ENCODE measurements at places on chromosomes 4 and X. TPM values are rescaled to one million over a fixed set of nuclear protein-coding genes. Genes with fewer than 3 reads are reported as not detected.
A peak's percentile ranks its signal among the peaks of the same experiment; 100 is the strongest.

TMPRSS11D gene
- polyA plus RNA-seq: not detected

DNA sequence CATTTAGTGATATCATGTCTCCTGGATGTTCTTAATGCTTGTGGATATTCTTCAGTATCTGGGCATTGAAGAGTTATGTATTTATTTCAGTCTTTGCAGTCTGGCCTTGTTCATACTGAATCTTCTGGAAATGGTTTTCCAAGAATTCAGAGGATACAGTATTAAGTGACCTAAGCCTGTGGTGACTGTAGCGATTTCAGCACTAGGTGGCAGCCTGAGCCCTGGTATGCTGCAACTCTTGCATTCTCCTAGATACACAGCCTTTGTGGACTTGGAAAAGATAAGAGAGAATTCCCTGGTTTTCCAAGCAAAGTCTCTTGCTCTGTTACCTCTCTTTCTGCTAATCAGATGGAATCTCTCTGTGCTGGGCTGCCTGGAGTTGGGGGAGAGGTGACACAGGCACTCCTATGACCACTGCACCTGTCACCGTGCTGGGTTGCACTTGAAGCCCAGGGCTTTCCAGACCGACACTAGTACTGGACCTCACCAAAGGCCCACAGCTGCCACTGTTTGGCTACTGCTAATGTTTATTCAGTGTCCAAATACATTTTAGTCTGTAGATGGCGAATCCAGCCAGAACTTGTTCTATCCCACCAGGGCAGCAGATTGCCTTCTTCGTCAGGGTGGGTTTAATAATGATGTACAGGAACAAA is 19.3 kb upstream of the SPIN2A start:
- no peaks in the 10 kb centered on the region for H3K4me1 ChIP-seq
- no peaks in the 10 kb centered on the region for H3K36me3 ChIP-seq
- peak; percentile 22 for DNase-seq
- no peaks in the 10 kb centered on the region for H3K27me3 ChIP-seq
- no peak overlapping the region for H3K4me3 ChIP-seq

MAOA gene
- polyA plus RNA-seq: 47.7 TPM

GRCh38 chr4:188824553-188824952 is 685.3 kb downstream of the TRIML1 start:
- H3K4me1 ChIP-seq: no peaks in the 10 kb centered on the region
- no peak overlapping the region for H3K27ac ChIP-seq
- DNase-seq: no peak

DNA sequence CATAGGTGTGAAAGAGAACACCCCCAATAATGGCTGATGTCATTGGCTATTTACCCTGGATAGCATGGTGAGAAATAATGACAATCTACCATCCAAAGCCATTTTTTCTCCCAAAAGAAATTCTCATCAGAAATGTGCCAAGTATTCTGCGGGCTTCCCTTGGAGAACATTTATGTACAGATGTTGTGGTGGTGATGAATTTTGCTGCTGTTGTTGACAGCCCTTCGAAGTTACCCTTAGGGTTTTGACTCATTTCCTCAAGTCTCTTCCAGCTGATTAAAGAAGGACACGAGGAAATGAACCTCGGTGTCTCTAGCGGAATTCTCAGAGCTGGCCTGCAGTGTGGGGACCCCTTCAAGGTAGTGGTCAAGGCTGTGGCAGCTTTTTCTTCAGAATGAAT is 3.4 kb downstream of the KIT start:
- H3K4me1 ChIP-seq: peaks cover 29% of the 10 kb centered on the region
- H3K36me3 ChIP-seq: no peaks in the 10 kb centered on the region
- no peak for DNase-seq
- H3K27me3 ChIP-seq: peaks cover 4% of the 10 kb centered on the region
- H3K4me3 ChIP-seq: no peak overlapping the region

TCP11X2 gene
- not detected for polyA plus RNA-seq

DNA sequence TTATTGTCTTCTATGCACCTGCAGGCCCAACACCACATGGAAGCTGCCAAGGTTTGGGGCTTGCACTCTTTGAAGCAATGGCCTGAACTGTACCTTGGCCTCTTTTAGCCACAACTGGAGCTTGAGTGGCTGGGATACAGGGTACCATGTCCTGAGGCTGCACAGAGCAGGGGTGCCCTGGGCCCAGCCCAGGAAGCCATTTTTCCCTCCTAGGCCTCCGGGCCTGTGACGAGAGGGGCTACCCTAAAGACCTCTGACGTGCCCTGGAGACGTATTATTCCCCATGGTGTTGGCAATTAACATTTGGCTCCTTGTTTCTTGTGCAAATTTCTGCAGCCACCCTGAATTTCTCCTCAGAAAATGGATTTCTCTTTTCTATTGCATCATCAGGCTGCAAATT is 519.9 kb upstream of the MAGEB18 start:
- H3K4me1 ChIP-seq: no peaks in the 10 kb centered on the region
- DNase-seq: no peak
- no peak overlapping the region for H3K27ac ChIP-seq

GRCh38 chr4:27624749-27625148 is 764.1 kb downstream of the STIM2 start:
- H3K27ac ChIP-seq: no peak overlapping the region
- no peaks in the 10 kb centered on the region for H3K4me1 ChIP-seq
- H3K27me3 ChIP-seq: no peaks in the 10 kb centered on the region
- H3K4me3 ChIP-seq: no peak overlapping the region

ANKRD50 gene
- 2.2 TPM for polyA plus RNA-seq

TBX22 gene
- polyA plus RNA-seq: not detected

DNA sequence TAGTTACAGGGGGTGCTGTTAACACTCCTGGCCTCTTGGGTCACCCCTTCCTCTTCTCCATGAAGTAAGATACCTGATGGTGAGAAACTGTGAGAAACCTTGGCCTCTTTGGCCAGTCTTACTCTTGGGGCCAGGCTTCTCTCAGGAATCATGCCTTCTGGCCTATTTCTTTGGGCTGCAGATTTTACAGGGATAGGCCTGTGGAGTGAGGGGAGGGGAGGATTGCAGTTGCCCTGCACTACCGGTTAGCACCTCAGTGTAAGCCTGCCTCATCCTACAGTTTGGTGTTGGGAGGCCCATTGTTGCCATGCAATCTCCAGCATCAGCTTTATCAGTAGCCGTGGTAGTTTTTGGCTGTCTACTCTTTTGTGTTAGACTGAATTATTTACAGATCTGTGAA is 7.6 kb upstream of the PGRMC2 start:
- H3K27ac ChIP-seq: no peak overlapping the region
- no peak for DNase-seq
- no peaks in the 10 kb centered on the region for H3K36me3 ChIP-seq
- H3K4me1 ChIP-seq: no peaks in the 10 kb centered on the region

DNA sequence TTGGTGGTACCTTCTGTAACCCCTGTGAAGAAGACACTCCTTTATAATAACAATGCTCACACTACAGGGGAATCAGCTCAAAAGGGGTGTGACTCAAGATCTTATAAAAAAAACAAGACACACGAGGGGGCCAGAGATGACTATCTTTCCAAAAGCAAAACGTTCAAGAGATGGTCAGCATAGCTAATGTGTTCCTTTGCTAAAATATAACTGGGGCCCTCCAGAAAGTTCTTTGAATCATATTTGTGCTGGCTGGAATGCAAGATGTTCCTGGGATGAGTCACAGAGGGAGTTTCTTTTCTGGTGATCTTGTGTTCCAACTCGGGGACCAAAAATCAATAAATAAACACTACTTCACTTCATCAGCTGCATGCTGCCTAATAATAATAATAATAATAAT is 46.5 kb downstream of the RAI2 start:
- no peaks in the 10 kb centered on the region for H3K36me3 ChIP-seq
- H3K4me1 ChIP-seq: peaks cover 3% of the 10 kb centered on the region
- H3K4me3 ChIP-seq: no peak overlapping the region

FDCSP gene
- not detected for polyA plus RNA-seq

DNA sequence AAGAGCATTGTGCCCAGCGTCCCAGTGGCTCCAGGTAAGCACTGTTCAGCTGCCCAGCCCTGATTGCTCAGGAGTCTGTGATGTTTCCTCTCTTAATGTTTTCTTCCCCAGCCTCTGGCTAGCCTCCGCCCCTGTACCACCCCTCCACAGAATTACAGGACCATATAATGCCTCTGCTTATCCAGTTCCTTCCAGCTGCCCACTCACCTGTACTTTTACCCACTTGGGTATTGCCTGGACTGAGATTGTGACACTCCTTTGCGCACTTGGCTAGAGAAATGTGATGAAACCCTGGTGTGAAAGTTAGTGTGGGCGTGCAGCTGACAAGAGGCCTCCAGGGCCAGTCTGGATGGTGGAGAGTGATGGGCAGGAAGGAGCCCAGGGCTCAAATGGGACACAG is at the start of gene AWAT2:
AWAT2 (minus strand) TSS at position 14 of the 400 bp plus-strand sequence; CDS start at position 8, 6 bp downstream.
- DNase-seq: no peak
- no peak within 1 kb of the TSS for H3K4me3 ChIP-seq
- no peaks in the 10 kb centered on the region for H3K36me3 ChIP-seq
- H3K4me1 ChIP-seq: no peaks in the 10 kb centered on the region

DNA sequence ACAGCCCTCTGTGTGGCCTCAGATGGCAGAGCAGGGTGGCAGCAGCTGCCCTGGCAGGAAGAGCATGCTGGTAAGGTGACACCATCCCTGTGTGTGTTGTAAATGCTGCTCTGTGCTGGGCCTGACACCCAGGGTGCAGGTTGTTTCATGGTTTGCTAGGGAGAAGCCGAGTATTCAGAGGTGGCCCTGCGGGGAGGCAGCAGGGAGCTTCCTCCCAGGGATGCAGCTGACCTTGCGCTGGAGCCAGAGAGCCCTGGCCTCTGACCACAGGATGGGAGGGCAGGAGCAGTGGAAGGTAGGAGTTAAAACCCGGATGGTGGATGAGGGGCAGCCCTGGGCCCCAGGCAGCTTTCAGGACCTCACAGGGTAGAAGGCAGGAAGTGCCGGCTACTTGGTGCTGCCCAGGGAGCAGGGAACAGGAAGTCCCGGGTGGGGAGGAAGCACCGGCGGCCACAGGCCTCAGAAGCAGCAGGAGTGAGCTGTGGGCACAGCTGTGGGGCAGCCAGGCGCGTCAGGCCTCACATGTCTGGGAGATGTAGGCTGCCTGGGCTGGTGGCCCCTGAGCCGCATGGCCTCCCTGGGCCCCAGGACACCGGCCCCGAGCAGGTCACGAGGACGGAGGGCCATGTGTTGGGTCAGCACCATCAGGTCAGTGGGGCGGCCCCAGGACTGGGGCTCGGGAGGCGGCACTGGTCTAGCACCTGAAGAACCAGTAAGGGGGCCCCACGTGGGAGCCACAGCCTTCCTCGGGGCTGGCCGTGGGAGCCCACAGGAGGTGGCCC is 19.1 kb downstream of the SH3BP2 start:
- H3K27ac ChIP-seq: peak overlapping the region; percentile 61
- peak overlapping the region; percentile 15 for H3K4me3 ChIP-seq
- no peaks in the 10 kb centered on the region for H3K36me3 ChIP-seq
- peak; percentile 57 for DNase-seq
- peaks cover 39% of the 10 kb centered on the region for H3K4me1 ChIP-seq

- no peak for DNase-seq
- no peak overlapping the region for H3K27ac ChIP-seq
- no peak overlapping the region for H3K4me3 ChIP-seq
- no peaks in the 10 kb centered on the region for H3K36me3 ChIP-seq
- H3K27me3 ChIP-seq: no peaks in the 10 kb centered on the region
Measured at GRCh38 chrX:20015945-20016615, 25.2 kb upstream of the BCLAF3 start.

EPHA5 gene
- polyA plus RNA-seq: 0.37 TPM

DNA sequence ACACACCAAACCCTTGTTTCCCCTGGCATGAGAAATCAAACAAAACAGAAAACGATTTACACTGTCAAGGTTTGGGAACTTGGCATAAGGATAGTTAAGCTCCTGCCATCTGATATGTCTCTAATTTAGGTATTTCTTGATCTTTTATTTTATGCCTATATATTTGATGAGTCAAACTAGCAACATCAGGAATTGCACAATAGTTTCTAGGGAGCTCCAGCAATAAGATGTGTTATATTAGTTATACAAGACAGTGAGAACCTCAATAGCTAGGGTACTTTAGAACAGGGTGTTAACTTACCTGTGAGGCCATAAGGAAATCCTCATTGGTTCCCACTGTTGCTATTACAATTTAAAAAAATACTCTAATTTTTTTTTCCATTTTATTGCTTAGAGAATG is 474.2 kb downstream of the GBA3 start:
- no peak overlapping the region for H3K27ac ChIP-seq
- no peaks in the 10 kb centered on the region for H3K27me3 ChIP-seq
- H3K4me3 ChIP-seq: no peak overlapping the region
- H3K36me3 ChIP-seq: no peaks in the 10 kb centered on the region

AFAP1 gene
- polyA plus RNA-seq: 4.7 TPM

DNA sequence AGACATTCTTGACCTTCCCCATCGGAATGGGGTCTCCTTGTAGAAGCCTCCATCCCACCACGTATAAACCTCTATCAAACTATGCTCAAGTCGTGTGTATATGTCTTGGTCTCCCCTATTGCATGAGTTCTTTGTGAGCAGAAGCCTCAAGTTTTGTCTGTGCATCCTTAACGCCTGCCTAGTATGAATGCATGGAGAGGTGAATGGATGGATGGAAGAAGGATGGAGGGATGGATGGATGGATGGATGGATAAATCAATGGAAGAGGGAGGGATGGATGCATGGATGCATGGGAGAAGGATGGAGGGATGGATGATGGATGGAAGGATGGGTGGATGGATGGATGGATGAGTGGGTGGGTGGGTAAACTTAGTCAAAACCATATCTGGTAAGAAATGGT is 17.0 kb upstream of the CCKAR start:
- H3K4me1 ChIP-seq: no peaks in the 10 kb centered on the region
- no peaks in the 10 kb centered on the region for H3K27me3 ChIP-seq
- H3K27ac ChIP-seq: no peak overlapping the region
- no peaks in the 10 kb centered on the region for H3K36me3 ChIP-seq
- no peak for DNase-seq

DNA sequence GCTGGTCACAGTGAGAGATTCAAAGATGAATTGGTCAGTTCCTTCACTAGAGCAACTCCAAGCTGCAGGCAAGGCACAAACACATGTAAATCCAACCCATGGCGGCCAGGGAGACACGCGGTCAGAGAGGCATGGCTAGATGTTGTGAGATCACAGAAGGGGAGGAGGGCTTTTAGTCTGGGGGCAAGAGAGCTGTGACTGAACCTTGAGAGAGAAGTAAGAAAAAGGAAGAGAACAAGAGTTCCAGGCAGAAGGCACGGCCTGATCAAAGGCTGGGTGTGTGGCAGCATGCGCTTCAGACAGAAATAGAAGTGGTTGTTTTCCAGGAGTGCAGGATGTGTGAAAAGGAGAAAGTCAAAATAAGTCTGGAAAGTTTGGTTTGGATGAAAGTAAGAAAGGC is 15.9 kb downstream of the CCDC149 start:
- H3K27ac ChIP-seq: no peak overlapping the region
- no peak for DNase-seq
- H3K36me3 ChIP-seq: no peaks in the 10 kb centered on the region
- H3K4me1 ChIP-seq: no peaks in the 10 kb centered on the region
- H3K27me3 ChIP-seq: no peaks in the 10 kb centered on the region

GRCh38 chr4:95358421-95358820 is 190.4 kb downstream of the UNC5C start:
- no peaks in the 10 kb centered on the region for H3K27me3 ChIP-seq
- peaks cover 53% of the 10 kb centered on the region for H3K4me1 ChIP-seq
- no peak overlapping the region for H3K27ac ChIP-seq
- no peak for DNase-seq
